ENCODE measurements at places on chromosomes 7 and 10.

DNA sequence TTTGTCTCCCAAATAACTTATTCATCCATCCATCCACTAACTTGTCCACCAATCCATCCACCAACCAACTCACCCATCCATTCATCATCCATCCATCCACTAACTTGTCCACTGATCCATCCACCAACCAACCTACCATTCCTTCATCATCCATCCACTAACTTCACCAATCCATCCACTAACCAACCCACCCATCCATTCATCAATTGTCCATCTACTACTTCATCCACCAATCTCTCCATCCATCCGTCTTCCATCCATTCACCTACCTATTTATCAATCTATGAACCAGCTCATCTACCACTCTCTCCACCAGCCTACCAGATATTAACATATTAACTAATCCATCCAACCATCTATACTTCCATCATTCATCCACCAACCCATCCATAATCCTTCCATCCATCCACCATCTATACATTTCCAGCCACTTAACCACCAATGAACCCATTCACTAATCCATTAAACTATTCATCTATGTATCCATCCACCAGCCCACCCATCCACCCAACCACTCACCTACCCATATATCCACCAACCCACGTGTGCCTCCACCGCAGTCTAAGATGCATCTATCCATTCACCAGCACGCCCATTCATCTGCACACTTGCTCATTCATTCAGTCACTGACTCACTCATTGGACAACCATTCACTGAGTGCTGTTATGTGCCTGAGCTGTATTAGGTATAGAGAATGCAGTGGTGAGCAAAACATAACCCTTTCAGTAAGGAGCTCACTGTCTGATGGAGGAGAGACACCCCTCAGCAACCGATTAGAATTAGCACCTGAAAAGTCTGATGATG, 19.8 kb upstream of the TBL2 start:
- DNase-seq, result no peak

DNA sequence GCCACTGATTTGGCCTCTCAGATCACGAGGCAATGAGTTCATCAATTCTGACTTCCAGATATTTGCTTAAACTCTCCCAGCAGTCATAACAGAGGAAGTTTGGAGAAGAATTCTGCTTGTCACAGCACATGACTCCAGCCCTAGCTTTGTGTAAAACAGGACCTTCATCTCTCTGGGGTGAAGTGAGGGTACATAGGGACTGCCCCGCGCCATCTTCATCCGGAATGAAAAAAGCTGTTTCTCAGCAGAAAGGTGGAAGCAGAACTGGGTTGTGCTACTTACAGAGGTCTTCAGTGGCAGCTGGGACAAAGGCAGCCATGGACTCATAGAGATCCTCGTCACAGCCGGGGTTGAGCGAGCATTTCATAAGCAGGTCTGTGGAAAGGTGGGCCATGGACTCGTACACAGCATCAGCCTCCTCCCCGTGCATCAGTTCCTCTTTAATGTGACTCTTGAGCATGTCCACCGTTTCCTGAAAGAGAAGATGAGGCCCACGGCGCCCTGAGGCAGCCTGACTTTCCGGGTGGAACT, 58.4 kb upstream of the TM9SF3 start:
- no peak for DNase-seq

GRCh38 chr7:136677471-136678365, 190.7 kb upstream of the CHRM2 start:
- DNase-seq, result peak; percentile 64

DNA sequence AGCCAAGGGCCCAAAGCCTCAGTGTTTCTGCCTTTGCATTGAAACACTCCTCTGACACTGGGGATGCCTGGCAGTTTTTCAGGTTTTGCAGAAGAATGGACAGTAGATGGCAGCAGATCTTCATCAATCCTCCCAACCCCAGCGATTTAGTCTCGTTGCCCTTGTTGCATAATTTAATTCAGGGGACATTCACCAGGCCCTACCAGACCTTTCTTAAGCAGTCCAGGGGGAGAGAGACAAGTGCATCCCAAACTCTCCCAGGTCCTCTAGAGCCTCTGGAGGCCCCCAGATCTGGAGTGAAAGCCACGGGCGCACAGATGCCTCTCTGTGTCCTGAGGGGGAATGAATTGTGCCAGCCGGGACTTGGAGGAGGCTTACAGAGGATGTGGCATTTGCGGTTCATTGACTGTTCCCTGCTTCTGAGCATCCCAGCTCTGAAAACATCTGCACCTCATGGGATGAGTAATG, 29.6 kb downstream of the MINDY4 start:
- peak; percentile 80 for DNase-seq

- no peak for DNase-seq
These were observed 115.8 kb downstream of the FZD1 start for GRCh38 chr7:91379991-91380390.

DNA sequence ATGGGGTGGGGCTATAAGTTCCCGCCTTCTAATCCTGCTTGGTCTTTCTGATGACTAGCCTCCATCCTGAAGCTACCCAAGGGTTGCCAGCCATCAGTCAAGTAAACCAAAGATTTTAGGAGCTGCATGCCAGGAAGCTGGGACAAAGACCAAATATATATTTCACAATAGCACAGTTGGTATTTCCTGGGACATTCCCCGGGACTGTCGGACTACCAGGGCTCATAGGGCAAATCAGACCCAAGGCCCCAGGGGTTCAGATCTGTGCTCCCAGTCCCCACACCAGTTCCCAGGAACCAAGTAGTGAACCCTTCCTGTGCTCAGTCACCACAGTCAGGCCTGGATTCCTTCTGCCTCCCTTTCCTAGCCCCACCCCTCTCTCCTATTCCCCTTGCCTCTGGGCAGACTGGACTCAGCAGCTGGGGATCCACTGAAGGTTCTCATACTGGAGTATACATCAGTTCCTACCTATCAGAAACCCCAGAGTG, 5.7 kb upstream of the CXCL12 start:
- DNase-seq, result no peak

DNA sequence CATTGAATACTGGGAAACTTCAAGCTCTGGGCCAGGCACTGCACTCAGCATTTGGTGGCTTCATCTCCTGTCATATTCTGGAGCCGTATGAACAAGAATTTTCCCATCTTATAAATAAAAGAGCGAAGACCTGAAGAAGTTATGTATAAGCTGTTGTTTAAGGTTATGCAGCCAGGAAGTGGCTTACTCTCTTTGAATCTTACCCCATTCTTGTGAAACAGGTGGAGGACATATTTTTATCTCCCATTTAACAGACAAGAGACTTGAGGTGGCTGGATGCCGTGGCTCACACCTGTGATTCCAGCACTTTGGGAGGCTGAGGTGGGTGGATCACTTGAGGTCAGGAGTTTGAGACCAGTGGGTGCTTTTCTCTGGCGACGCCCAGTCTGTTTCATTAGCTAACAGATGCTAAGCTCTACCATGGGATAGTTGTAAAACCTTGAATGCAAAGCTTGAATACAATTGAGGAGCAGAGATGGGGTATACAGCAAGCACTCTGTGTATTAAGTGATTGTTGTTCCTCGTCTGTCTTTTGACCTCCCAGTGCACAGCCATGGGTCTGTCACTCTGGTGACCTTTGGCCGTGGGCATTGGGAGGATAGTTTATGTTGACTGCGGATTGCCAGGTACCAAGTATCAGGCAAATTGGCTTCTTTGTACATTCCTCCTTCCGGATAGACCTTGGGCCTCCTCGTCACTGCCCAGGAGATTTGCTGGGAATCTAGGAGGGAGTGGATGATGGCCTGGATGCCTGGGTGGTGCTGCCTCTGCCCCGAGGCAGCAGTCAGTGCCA, 85.8 kb downstream of the GRK5 start:
- DNase-seq, result no peak

- DNase-seq, result no peak
These were observed 8.8 kb upstream of the ABI1 start for GRCh38 chr10:26869528-26869927.

GRCh38 chr7:34361663-34362250, 296.3 kb upstream of the NPSR1 start:
- DNase-seq, result no peak

All from fibroblast of skin of abdomen (primary cell).